ENCODE measurements at places on chromosomes 6 and 20.

GRCh38 chr20:62743777-62744317, 35.2 kb downstream of the NTSR1 start:
- no peak for DNase-seq

DNA sequence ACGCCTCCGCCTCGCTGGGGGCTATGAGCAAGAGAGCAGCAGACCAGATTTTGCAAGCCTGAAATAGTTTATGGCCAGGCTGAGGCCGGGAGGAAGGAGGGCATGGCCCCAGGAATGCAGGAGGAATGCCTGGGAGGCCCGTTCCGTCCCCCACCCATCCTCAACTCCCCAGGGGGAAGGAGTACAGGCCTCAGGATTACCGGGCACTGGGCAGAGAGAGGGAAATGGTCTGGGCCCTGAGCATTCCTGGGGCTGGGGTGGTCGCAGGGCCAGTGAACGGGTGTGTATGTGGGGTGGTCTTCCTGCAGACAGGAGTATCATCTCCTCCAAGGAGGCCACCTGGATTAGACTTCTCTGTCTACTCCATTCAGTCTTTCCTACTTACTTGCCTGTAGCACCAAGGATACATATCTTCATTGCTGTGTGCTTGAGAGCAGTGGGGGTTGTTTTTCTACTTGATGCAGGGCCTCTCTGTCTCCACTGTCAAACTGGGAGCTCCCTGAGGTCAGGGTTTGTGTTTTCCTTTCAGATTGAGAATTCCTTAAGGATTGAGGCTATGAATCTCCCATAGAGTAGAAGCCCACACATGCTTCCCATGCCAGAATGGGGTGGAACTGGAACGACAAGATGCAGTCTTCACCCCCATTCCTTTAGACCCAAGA, 81.3 kb downstream of the VEGFA start:
- no peak for DNase-seq

GRCh38 chr6:37916675-37917074, 97.1 kb downstream of the ZFAND3 start:
- no peak for DNase-seq

DNA sequence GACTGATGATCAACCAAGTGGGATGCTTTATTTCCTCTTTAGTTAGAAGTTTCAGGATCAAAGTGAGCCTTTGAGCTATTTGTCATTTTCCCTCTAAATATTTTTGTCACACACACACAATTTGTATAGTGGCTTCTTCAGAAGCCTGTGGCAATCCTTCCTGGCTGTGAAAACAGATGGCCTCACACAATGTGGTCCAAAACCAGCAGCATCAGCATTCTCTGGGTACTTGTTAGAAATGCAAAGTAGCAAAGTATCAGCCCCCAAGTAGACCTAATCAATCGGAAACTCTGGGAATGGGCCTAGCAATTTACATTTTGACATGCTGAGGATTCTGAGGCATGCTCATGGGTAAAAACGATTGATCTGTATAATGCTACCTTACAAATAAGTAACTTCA, 115.9 kb downstream of the PAX1 start:
- DNase-seq = no peak

Data from stimulated activated CD4-positive, alpha-beta T cell treated with anti-CD3 and anti-CD28 coated beads, Interleukin-2, amount 100 ng/mL, for 48 hours (primary cell).